Stimulated activated CD4-positive, alpha-beta T cell treated with anti-CD3 and anti-CD28 coated beads, TNF-alpha, amount 100 ng/mL, for 1 hour (primary cell): ENCODE measurements at places on chromosomes 2 and 18.

GRCh38 chr2:215363039-215363438 lies 51.2 kb downstream of the ATIC start:
- DNase-seq, result no peak

- no peak for DNase-seq
These were observed 6.5 kb downstream of the WIPF1 start for GRCh38 chr2:174590928-174591648.

- no peak for DNase-seq
These were observed 317.2 kb downstream of the CPS1 start for GRCh38 chr2:210873631-210874030.

DNA sequence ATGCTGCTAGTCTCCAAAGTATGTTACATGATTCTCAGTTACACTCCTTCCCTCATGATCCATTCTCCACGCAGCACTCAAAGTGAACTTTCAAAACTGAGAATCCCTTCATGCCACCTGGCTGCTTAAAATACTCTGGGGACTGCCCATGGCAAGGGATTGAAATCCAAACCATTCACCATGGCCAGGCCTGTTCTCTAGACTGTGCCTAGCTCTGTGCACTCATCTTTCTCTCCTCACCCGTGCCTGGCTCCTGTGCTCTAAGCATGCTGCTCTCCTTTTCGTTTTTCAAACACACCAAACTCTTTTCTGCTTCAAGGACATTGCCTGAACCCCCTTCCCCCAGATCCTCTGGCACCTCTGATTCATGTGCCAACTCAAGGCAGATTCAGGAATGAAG lies 80.9 kb downstream of the FASTKD2 start:
- no peak for DNase-seq

- DNase-seq, result peak; percentile 17
These were observed 13.5 kb downstream of the ALPK2 start for GRCh38 chr18:58615140-58616132.

DNA sequence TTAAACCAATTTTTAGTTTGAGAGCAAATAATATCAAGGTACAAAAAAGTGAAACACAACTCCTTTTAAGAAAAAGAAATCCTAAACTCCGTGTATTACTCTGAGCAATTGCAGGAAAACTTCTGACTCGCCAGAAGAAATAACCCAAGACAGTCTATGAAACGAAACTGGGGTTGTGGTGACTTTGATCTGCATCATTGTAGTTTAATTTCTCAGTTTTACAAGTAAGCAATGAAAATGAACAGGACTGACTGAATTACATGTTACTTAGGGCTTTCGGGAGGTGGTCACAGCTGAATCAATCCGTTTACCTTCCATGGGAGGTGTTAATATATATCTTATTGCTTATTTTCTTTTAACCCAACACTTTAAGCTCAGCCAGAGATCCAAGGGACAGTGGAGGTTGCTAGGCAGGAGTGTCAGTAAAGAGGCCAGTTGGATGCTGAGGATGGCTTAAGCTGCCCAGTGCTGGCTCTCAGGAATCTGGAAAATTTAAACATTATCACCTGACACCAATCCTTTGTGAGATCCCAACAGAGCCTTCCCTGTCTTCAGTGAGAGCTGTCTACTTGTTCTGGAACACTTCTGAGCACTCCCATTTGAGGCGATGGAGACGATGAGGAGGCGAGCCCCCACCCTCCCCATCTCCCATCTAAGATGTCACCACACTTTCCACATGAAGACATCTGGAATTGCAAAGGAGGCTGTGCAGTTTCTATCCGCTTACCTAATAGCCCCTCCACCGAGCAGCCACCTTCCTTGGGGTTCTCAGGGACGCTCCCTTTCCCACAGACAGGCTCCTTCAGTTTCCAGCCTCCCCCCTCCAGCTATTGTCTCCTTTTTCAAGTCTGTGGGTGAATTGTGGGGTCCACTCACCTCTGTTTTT lies 3.6 kb upstream of the RAB31 start:
- DNase-seq, result no peak

GRCh38 chr2:23530206-23530908 lies 145.4 kb downstream of the KLHL29 start:
- DNase-seq, result no peak
